ELR (cell line): ENCODE measurements at places on chromosomes 7 and 10.

DNA sequence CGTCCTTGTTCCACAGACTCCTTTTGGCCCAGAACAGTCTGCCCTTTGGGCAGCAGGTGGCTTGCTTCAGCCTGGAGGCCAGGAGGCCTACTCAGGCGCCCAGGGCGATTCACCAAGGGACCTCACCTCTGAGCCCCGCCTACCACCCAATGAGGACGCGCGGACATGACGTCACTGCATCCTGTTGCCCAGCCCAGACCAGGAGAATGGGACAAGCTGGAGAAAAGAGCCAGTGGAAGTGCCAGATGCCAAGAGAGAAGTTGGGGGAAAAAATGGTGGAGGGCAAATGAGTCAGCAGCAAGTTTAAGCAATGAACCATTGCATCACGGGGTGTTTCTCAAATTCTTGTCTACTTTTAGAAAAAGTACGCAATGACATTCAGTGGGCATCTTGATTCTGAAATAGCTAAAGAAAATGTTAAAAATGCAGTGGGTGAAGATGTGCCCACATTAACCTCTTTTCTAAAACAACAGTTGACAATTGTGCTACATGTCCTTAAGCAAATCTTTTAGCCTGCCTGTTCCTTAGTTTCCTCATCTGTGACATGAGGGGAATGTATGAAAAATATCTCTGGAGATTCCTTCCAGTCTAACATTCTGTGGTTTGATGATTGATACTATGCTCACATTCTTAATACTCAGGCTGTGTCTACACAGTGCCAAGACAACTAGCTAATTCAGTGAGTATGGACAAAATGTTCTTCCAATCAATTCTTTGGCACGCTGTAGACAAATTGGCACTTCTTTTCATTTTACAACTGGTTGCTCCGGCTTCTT is 23.9 kb upstream of the LEP start:
- DNase-seq: peak; percentile 84

- no peak for DNase-seq
Measured at GRCh38 chr10:68684413-68684812, 36.6 kb upstream of the CCAR1 start.

- no peak for DNase-seq
Measured at GRCh38 chr7:45939574-45939973, 18.5 kb upstream of the IGFBP3 start.

DNA sequence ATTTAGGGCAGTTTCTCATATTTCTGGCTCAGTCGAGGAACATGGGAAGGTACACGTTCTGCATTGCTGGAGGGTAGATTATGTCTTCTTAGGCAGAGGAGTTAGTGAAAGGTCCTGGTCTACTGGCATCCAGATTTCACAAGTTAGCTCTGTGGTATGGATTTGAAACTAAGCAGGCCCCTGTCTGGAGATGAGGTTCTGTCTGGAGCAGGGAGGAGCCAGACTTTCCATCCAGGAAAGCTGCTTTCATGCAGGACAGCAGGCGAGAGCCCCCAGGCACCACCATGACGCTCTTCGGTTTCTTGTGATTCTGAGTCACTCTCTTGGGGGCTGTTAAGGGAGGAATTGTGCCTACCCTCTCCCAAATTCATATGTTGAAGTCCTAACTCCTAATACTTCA is 184.3 kb downstream of the KIAA1217 start:
- DNase-seq: no peak

- DNase-seq: peak; percentile 95
Measured at GRCh38 chr7:1458683-1459511, at the start of gene MICALL2. Gene MICALL2 (minus strand): TSS chr7:1459470. CDS start chr7:1459326, 144 bp downstream.

DNA sequence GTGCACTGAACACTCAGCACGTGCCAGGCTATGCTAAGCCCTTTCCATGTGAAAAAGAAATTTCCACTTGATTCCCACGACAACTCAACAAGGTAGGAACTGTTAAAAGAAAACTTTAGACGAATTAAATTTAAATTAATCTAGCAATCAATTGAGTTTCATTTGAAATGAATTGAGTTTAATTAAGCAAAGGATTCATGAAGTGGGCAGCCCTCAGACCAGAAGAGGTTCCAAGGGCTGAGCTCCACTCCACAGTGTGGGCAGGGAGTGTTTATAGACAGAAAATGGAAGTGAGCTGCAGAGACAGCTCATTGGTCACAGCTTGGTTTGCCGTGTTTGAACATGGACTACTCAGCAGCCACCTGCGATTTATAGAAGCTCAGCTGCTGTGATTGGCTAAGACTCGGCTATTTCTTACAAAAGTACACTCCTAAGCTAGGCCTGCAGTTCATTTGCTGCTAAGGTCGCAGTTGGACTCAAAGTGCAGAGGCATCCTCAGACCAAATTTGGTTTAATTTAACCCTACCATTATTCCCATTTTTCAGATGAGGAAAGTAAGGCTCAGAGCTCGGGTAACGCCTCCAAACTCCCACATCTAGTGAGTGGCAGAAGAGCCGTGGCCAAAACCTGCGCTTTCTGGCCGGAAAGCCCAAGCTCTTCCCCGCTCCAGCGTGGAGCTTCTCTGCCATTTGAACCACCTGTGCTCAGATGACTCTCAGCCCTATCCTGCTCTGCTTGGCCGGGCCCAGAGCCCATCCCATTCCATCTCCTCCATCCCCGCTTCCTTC is 24.9 kb downstream of the CALML3 start:
- no peak for DNase-seq

DNA sequence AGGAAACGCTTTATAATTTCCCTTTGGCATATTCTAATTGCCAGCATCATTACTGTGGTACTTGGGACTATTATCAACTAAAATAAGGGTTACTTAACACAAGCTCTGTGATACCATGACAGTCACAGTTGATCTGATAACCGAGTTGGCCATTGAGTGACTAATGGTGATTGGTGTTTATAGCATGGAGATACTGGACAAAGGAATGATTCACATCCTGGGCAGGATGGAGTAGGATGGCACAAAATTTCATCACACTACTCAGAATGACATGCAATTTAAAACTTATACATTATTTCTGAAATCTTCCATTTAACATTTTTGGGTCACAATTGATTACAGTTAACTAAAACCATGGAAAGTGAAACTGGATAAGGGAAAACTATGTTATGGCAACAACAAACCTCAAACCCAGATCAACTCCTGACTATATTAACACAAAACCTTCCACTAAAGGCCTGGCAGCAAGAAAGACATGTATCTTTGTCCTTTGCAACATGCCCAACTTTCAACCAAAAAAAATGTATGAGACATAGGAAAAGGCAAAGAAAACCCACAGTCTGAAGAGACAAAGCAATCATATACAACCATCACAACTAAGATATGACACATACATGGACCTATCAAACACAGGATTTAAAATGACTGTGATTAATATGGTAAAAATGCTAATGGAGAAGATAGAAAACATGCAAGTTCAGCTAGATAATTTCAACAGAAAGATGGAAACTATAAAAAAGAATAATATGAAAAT is 208.5 kb upstream of the NRP1 start:
- DNase-seq: peak; percentile 89

- peak; percentile 64 for DNase-seq
Measured at GRCh38 chr10:44310762-44311562, 73.9 kb downstream of the CXCL12 start.

DNA sequence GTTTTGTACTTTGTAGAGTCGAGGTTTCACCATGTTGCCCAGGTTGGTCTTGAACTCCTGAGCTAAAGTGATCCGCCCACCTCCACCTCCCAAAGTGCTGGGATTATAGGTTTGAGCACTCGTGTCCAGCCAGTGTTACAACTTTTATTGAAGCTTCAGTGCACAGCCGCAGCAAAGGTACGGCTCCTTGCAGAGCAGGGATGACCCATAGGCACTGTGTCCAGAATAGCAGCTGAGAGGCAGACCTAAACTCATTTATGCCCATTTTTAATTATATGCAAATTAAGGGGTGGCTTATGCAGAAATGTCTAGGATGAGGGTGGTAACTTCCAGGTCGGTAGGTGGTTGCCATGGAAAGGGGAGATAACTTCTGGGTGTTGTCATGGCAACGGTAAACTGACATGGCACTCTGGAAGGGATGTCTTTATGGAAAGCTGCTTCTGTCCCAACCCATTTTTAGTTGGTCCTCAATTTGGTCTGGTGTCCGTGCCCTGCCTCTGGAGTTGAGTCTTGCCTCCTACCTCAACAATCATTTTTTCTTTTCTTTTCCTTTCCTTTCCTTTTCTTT is 22.7 kb downstream of the NYAP1 start:
- DNase-seq: no peak

GRCh38 chr10:24339387-24339786 is 130.4 kb downstream of the KIAA1217 start:
- no peak for DNase-seq

GRCh38 chr10:49311555-49312236 is 12.7 kb downstream of the C10orf71 start:
- DNase-seq: no peak

DNA sequence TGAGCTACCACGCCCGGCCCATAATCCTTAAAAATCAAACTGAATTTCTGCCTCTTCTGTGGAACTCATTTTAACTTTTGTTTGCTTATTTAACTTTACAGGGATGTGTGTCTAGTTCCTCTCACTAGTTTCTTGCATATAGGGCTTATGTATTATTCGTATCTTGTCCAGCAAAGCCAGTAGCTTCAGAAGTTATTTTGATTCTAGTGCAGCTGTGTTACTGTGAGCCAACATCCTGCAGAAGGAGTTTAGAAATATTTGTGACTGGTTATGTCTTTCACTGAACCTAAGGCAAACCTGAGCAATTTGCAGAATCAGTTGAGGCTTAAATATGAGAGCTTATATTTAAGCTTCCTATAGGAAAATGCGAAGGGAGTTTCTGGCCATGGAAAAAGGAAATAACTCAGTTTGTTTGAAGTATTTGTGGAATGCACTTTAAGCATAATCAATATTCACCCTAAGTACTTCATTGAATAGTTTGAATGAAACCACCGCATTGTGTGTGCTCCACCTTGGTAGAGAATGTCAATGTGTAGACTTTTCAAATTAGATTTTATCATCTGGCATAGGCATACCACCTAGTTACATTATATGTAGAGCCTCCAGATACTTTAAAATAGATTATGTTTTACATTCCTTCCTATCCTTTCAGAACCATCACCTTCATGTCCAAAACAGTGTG is 90.8 kb downstream of the MCU start:
- DNase-seq: no peak

DNA sequence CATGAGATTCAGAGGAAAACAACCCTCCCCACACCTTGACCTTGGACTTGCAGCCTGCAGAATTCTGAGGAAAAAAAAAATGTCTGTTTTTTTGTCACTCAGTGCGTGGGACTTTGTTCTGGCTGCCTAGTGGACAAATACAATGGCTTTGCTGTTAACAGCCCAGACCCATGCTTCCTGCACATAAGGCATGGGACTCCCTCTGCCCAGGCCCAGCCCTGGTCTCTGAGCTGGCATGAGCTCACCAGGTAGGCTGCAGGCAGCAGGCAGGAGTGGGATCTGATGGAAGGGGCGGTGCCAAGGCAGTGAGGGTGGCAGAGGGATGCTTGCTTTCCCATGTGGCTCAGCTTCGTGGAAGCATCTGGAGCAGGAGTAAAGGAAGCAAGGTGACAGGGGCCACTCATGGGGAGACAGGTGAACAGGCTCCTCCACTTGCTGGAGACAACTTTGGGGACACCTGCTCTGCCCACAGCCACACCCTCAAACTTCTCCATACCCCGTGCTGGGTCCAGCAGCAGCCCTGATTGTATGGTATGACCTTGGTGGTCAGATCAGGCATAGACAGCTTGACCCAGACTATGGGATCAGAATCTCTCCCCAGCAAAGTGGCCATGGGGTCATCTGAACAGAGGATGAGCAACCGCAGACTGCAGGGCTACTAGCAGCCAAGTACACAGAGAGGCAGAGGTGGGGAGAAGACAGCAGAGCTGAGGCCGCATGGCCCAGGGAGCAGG is 27.0 kb downstream of the ANXA8 start:
- DNase-seq: no peak

- DNase-seq: no peak
Measured at GRCh38 chr10:125149680-125150047, 10.7 kb downstream of the CTBP2 start.

- DNase-seq: peak; percentile 61
Measured at GRCh38 chr7:12322284-12322902, 81.3 kb downstream of the VWDE start.

- no peak for DNase-seq
Measured at GRCh38 chr10:74055383-74056049, 57.6 kb downstream of the VCL start.

- DNase-seq: no peak
Measured at GRCh38 chr10:78556705-78557432, 511.9 kb upstream of the ZMIZ1 start.

GRCh38 chr7:92953657-92954056 is 117.3 kb upstream of the CDK6 start:
- no peak for DNase-seq

- DNase-seq: peak; percentile 2
Measured at GRCh38 chr10:60894786-60895185, 49.2 kb downstream of the RHOBTB1 start.

- DNase-seq: no peak
Measured at GRCh38 chr7:132577206-132578049, 1.2 kb upstream of the PLXNA4 start.

GRCh38 chr7:664997-665735 is 61.3 kb upstream of the DNAAF5 start:
- no peak for DNase-seq

GRCh38 chr7:25223206-25223605 is 5.1 kb downstream of the NPVF start:
- no peak for DNase-seq

DNA sequence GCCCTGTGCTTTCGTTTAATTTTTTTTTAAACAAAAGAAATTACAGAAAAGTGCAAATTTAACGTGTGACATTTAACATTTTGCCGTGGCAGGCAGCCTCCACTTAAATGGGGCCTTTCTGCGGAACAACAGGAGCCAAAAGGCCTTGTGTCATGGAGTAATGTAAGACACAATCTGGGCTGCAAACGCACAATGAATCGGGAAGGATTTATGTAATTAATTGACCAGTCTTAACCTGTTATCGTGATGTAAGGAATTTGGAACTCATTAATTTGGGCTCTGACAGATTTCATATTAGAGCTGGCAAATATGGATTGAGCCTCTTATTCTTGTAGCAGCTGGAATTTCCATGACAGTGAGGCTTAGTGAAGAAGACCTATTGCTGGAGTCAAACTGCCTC is 86.4 kb downstream of the SNX10 start:
- no peak for DNase-seq

DNA sequence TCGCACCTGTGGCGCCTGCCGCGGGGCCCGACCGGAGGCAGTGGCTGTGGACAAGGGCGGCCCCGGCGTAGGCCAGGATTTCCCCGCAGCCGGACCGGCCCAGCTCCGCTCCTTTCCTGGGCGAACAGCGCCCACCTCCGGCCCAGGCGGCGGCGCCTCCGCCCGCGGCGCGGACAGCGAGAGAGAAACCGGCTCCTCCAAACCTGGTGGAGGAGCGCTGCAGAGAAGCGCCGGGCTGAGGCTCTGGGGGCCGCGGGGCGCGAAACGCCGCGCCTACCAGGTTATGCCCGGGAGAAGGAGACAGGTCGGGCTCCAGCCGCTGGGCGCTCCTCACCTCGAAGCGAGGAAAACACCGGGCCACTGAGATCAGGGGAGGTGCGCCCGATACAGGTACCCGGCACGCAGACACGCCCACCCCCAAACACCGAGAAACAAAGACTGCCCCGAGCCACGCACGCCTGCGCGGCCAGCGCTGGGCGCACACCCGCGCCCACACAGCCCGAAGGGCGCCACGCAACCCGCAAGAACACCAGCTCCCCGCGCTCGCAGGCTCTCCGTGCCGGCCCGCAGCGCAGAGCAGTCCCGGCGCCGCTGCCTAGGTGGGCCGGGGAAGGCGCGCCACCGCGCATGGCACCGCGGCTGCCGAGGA is 3.3 kb downstream of the GRID1 start:
- no peak for DNase-seq

- peak; percentile 79 for DNase-seq
Measured at GRCh38 chr10:120455004-120455403, 2.0 kb upstream of the PLPP4 start.
